Smooth muscle cell of the pulmonary artery (primary cell): ENCODE measurements at places on chromosomes 12 and 14. TPM values are rescaled to one million over a fixed set of nuclear protein-coding genes. Genes with fewer than 3 reads are reported as not detected.

The FGF23 gene
- not detected in 2 replicates for total RNA-seq

The GARIN6 gene
- not detected in 2 replicates for total RNA-seq

The HOXC5 gene
- total RNA-seq = 0.33 and 0.39 TPM in 2 replicates

The DNAL1 gene
- total RNA-seq = 8.4 and 11.0 TPM in 2 replicates

The SLC4A8 gene
- total RNA-seq = 1.6 and 5.4 TPM in 2 replicates

The RNF41 gene
- 154 and 182 TPM in 2 replicates for total RNA-seq

The RFLNA gene
- 5.7 and 14.8 TPM in 2 replicates for total RNA-seq

The APOLD1 gene
- 3.5 and 22.0 TPM in 2 replicates for total RNA-seq

The RCOR1 gene
- total RNA-seq = 16.0 and 16.7 TPM in 2 replicates

The PIANP gene
- total RNA-seq = 1.1 and 1.3 TPM in 2 replicates
